ENCODE measurements at places on chromosomes 7 and 10.

DNA sequence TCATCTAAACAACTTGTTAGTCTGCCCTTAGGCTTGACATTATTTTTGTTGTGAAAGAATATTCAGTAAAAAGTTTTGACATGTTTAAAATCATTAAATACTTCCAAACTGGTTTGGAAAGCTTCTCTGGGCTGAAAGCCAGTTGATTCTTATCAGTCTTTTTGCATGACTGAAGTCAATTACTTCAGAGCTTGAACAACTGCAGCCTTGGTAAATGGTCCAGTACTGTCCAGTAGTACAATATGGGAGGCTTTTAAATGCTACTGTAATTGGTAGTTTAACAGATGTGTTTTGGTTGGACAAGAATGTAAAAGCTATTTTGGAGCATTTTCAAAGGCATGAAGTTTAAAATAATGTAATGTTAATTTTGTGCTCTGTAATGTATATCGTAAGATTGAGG is 103.4 kb downstream of the SDK1 start:
- no peak for DNase-seq

GRCh38 chr10:51733057-51733456 is 33.7 kb upstream of the CSTF2T start:
- no peak for DNase-seq

DNA sequence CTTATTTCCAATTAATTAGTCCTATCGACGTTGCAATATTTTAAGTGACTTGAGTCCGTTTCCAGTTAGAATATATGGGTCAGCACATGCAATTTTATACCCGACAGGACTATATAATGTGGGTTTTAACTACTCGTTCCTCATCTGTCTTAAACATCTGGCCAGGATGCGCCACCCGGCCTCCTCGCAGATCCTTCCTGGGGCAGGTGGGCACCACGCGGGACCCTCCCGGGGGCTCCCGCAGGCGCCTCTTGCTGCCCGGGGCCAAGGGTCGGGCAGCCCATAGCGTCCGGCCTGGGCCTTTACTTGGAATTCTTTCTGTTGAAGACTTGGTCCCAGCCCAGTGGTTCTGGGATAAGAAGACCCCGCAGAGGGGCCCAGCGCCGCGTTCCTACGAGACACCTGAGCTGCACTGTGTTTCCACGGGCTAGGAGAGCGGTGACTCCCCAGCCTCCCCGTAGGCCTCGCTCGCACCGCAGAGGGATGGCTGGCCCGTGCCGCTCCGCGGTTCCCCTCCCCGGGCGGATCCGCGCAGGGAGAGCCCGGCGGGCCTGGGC is 10.1 kb upstream of the MNX1 start:
- DNase-seq, result no peak

DNA sequence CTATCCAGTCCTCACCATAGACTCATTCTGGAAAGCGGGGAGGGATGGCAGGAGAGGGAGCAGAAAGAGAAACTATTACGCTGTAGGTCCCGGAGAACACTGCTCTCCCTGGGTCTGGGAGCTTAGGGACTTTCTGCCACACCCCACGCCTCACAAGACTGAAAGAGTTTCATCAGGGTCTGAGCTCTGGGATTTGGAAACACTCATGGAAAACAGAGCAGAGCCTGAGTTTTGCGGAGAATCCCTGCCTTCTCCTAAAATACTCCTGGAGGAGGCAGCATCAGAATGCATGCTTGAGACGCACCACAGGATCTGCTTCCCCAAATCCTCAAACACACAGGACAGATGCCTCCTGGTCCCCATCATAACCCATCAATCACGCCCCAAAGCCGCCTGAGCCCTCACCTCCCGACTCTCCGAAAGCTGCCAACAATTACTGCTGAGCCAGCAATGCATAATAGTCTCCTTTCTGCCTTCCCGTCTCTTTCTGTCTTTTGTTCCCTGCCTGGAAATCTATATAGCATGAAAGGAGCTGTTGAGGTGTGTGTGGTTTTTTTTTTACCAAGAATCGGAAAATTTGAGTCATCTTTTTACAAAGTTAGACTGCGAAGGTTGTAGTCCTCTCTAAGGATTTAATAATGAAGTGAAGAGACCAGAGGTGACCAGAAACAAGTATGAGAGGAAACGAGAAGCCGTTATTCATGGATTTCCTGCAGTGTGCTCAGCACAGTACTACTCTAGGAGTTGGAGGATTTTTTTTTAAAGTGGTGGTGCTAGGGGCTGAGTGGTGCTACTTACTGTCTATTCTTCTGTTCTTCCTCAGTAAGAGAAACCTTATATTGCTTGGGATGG is 37.7 kb downstream of the ASB13 start:
- no peak for DNase-seq

- DNase-seq, result no peak
Measured at GRCh38 chr7:16795624-16796023, 9.2 kb downstream of the AGR2 start.

GRCh38 chr7:119271147-119271779 is 1001.7 kb upstream of the KCND2 start:
- DNase-seq, result no peak

Measured in liver (tissue), 10 donors.